AG20443 (cell line): ENCODE measurements at places on chromosomes 2 and 18.

DNA sequence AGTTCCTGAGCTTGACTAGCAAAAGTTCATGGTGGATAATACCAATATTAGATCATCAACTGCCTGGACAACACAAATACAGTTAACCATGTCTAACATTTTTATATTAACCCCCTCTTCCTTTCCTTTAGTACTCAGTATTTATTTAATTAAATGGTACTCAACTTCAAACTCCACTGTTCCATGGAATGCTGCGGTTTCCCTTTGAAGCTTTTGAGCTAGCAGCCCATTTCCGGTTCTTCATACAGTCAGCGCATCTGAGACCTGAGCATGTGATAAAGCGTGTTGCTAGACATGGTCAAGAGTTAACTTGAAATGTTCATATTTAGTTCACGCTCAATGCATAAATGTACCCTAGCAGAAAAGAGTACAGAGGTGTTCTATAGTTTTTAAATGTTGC lies 278.4 kb downstream of the ALPK2 start:
- DNase-seq: no peak

DNA sequence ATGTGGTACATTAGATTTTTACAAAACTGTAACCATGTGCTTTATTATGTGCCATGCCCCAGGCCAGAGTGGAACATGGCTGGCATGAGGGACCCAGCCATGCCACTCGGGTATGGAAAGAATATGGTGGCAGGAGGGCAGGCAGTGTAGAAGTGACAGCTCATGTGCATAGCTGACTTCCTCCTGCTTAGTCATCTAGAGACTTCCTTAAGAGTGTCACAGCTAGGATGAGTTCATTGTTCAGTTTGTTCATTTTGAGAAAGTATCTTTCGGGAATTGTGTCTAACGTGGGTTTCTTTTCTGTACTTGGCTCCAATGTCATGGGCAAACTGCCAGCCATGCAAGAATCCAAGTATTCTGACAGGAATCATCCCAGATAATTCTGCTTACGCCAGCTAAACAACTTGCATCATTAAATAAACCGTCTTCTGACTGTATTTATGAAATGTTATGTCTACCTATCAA lies 94.3 kb upstream of the ITGB6 start:
- DNase-seq: peak; percentile 56

DNA sequence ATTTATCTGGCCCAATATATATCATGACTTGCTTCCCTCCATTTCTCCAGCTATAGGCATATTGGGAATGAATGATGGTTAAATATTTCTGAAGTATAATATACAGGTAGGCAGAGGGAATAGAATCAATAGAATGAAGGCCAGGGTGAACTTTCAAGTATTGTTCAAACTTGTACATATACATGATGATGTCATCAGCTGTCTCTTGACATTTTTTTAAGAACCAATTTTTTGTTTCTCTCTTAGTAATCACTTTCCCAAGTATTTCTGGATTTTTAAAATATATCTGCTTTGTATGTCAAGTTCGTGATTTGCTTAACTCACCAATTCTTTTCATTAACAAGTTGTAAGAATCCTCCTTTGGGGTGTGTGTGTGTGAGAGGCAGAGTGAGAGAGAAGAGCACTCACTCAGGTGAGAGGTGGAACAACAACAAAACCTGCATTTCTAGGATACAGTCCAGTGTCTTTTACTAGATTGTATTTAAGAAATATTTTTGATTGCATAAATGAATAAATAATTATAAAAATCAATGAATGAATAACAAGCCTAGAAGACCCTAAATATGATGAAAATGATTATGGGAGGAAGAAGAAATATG lies 1239.1 kb downstream of the LRP1B start:
- DNase-seq: no peak

- no peak for DNase-seq
These were observed 1.8 kb downstream of the NMI start for GRCh38 chr2:151287513-151288250.
